ENCODE measurements at places on chromosomes 16 and 17.
A peak's percentile ranks its signal among the peaks of the same experiment; 100 is the strongest.

DNA sequence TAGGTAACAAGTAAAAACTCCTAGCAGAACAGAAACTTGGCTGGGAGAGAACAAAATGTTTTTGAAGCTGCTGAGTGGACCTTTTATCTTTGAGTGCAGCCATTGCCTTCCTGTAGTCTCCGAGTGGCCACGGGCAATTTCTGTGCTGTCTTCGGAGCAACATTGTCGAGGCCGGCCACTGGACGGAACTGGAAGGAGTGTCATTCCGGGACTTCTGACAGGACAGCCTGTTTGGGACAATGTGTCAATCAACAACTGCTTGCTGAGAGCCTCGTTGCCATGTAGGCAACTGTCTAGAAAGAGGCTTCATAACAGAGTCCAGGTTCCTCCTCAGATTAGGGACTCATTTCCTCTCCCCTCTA is 96.2 kb upstream of the CDYL2 start:
- DNase-seq: no peak

GRCh38 chr16:57984443-57985203 is 13.7 kb upstream of the CNGB1 start:
- DNase-seq: no peak

DNA sequence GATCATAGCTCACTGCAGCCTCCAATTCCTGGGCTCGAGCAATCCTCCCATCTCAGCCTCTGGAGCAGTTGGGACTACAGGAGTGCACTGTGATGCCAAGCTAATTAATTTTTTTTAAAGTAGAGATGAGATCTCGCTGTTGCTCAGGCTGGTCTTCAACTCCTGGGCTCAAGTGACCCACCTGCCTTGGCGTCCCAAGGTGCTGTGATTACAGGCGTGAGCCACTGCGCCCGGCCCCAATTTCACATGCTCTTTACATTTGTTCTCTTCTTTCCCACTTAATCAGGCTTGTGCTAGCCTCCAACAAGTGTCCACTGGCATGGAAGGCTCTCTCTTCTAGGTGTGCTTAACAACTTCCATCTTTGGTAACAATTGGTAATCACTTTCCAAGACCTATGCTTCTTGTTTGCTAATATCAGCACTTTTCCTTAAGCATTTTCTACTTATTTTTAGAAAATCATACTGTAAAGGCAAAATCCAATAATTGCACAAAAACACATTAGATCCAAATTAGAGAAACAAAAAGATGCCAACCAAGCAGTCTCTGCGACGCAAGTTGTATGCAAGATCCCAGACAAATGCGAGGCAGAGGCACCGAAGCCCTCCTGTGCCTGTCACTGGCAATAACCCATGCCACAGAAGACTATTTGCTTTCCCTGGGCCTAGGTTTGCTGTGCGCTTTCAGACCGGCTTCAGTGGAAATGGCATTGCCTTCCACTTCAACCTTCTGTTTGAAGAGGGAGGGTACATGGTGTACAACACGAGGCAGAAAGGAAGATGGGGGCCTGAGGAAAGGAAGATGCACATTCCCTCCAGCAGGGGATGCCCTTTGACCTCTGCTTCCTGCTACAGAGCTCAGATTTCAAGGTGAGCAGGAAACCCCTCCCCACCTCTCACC is 52.6 kb downstream of the NOS2 start:
- no peak for DNase-seq

DNA sequence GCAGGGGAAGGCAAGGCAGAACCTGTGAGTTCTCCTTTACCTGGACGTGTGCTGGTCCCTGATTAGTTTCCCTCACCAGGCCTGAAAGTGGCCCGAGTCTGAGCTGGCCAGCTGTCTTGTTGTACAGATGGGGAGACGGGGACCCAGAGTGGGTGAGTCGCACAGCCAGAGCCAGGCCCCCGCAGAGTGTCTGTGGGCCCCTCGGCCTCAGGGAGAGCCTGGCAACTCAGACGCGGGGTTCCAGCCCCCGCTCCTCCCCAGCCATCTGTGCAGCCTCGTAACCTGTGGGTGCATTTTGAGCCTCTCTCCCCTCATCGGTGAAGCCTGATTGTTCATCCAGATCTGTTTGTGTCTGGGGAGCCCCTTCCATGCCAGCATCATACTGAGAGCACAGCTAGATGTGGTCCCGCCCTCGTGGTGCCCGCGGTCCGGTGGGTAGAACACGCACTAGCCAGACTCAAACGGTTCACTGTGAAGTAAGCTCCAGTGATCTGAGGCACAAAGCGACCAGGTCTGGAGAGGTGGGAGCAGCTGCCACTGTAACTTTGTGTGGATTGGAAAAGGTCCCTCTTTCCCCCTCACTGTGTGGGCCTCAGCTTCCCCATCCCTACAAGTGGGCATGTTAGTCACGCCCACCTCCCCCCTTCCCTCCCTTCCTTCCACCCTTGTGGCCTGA is 6.0 kb upstream of the NDRG4 start:
- no peak for DNase-seq

- no peak for DNase-seq
Measured at GRCh38 chr16:62832214-62832613, 796.0 kb upstream of the CDH8 start.

DNA sequence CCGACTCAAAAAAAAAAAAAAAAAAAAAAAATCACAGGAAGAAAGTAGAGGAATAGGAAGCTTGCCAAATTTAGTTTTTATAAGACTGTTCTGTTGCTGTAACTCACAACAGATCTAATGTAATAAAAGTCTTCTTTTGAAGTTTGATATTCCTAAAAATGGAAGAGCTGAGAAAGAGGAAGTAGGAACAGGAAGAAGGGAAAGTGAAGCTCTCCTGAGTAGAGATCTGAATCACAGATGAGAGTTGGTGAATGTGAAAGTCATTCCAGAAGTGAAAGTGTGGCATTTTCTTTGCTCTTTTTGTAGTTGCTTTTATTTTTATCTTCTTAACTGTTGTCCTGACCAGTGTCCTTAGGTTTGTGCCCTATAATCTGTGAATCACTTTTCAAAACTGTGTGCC is 2.1 kb downstream of the NMT1 start:
- no peak for DNase-seq

- DNase-seq: no peak
Measured at GRCh38 chr17:48609759-48610281, 997 bp downstream of the HOXB7 start.

DNA sequence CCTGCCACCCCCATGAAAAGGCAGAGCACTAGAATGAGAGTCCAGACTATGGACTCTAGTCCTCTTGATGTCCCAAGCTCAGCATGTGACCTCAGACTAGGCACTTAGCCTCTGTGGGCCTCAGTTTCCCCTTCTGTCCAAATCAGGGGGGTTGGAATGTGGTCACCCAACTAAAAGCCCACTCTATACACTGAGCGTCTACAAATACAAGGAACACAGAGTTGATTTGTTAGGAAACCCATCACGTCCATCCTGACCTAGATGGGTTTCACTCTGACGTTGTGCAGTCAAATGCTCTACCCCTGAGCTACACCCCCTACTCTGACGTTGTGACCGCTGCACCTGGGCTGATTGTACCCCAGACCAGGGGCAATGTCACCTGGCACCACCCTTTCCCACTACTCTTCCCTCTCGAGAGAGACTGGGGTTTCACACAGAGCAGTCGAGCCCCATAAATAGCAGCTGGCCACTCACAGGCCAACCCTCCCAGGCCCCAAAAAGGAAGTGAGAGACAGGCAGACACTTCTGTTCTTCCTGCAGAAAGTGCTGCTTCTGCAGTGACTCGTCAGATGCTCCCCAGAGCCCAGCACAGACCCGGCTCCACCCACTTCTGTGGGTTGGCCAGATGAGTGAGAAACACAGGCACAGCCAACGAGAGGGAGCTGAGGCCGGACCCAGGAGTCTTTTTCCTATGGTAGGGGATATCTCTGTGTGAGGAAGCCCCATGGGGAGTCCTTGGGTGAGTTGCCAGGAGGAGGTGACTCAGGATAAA is 16.1 kb upstream of the TNFRSF13B start:
- no peak for DNase-seq

DNA sequence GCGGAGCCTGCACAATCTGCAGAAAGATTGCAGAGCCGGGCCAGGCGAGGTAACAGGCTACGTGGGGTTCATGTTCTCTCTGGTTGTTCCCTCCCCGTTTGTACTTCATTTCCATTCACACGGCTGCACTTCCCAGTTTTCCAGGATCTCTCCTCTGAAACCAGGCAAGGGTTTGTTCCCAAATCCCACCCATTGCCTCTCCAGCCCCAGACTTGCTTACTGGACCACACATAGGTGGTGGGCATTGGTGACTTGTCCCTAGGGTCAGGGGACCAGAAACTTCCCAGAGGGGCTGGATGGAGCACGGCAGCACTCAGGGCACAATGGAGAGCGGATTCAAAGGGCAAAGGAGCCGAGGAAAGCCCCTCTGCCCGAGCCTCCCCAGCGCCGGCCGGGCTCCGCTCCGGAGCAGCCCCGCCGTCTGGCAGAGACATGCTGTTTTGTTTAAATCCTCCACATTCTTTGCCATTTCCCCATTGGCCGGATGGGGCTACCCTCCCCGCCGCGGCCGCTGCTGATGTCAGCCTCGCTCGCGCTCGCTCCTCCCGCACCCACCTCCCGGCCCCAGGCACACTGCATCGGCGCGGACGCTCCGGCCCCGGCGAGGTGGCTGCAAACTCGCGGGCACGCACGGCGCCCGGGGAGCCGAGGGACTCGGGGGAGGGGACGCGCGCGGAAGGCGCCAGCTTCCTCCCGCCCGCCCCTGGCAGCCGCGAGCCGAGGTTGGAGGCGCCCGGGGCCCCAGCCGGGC is at the start of gene PITPNC1:
TSS of gene PITPNC1 (plus strand) at position 545 of the 751 bp plus-strand sequence.
- DNase-seq: peak; percentile 61

DNA sequence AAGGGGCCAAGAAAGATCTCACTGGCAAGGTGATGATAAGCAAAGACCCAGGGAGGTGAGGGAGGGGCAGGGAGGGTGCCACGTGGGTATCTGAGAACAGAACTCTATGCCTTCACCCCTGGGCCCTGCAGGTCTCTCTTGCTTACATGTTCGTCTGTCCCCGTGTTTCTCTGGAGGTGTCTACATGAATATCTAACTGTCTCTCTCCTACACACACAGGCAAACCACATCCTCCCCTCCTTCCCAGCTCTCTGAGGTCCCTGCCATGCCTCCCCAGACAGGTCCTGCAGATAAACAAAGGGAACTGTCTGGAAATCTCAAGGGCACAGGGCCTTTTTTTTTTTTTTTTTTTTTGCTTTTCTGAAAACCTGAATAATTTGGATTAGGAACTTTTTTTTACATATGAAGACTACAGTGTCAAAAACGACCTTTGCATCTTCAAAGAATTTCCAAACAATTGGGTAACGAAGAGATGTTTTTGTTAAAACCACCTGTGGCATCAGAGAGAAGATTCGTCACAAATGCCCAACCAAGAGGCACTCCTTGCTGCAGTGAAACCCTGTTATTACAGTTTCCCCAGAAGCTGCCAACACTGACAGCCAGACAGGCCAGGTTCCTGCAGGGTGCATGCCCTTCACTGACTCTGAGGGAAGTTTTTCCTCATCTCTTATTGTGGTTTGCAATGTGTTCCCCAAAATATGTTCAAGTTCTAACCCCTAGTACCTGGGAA is 17.8 kb downstream of the PLLP start:
- no peak for DNase-seq

DNA sequence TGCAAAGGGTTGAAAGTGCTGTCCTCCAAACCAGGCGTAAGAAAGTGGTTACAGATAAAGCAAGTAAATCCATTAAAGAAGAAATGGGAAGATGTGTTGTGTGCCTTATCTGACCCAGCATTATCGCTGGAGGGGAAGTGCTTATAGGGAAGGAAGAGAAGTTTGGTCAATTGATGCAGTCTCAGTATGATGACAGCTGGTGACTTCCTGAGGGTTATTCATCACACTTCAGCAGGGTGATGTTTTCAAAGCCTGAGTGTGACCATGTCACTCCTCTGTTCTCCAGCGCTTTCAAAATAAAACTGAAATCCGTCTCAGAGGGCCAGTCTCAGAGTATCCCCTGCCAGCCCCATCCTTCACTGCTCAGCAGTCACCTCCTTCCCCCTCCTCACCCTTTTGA is 505.4 kb upstream of the RBFOX1 start:
- DNase-seq: no peak

GRCh38 chr16:10660950-10661635 is 33.6 kb downstream of the TEKT5 start:
- no peak for DNase-seq

- no peak for DNase-seq
Measured at GRCh38 chr17:72514891-72515290, 394.1 kb downstream of the SOX9 start.

DNA sequence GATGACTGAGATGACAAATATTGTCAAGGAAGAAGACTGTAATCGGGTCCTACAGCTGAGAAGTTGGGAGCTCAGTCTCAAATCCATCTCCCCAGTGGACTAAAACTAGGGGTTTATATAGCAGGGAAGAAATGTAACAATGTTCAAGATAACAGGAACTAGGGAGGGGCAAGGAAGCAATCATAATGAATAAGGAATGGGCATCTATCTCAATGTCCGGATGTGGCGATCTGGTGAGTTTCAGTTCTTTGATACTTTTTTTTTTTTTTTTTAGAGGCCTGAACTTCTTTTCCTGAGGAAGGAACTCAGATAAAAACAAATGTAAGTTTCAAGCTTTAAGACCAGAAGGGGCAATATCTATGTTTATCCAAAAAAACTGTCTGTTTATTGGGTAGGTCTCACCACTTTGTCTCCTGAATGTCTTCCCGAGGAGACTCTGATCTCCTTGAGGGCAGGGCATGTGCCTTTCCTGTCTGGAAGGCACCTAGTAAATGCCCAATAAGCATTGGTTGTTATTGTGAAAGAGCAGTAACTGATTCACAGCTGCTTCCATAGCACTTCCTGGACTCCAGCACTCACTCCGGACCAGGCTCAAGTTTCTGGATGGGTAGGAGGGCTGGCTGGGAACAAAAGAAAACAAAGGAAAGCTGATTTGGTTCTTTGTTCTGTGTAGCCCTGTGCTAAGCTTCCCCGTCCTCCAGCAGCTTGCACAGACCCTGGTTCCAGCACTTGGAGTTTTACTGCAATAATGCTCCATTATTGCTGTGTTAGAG is 51.9 kb downstream of the MEOX1 start:
- DNase-seq: no peak

GRCh38 chr16:61194573-61194972 is 841.7 kb downstream of the CDH8 start:
- DNase-seq: no peak

DNA sequence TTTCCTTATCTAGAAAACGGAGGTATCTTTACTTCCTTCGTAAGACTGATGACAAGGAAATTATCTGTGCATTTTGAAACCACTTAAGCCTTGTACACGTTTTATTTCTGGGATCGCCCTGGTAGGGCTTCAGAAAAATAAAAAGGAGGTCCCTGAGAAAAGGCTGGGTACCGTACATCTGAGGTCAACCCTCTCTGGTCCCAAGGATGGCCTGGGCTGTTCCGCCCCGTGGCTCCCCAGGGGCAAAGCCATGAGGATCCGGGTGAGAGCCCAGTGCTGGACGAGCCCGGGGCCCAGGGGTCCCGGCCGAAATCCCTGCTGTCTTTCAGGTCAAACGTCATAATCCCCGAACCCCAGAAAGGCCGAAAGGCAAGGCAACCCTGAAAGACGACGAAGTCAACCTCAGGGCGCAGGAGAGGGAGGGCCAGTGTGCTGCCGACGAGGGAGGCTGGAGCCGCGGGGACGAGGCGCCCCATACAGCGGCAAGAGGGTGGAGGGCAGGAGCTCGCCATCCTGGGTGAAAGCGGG is 656 bp upstream of the FUS start:
- no peak for DNase-seq

- DNase-seq: no peak
Measured at GRCh38 chr16:27718201-27719105, 168.5 kb downstream of the KATNIP start.

GRCh38 chr17:251531-251930 is 70.1 kb upstream of the DOC2B start:
- DNase-seq: no peak

- peak; percentile 39 for DNase-seq
Measured at GRCh38 chr16:85417156-85417860, 195.8 kb upstream of the GSE1 start.
